ENCODE measurements at places on chromosomes 4 and X.

DNA sequence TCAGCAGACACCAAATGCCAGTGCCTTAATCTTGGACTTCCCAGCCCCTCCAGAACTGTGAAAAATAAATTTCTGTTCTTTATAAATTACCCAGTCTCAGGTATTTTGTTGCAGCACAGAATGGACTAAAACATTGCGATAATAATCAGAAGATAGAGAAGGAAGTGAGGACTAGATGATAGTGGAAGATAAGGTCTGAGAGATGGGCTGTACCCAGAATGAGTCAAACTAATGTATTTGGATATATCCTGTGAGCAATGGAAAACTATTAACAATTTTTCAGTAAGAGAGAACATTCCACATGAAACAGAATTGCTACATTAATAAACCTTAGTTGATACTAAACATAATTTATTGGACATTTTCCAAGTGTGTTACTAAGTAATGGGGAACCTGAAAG lies 93.3 kb downstream of the FANCB start:
- DNase-seq, result no peak

DNA sequence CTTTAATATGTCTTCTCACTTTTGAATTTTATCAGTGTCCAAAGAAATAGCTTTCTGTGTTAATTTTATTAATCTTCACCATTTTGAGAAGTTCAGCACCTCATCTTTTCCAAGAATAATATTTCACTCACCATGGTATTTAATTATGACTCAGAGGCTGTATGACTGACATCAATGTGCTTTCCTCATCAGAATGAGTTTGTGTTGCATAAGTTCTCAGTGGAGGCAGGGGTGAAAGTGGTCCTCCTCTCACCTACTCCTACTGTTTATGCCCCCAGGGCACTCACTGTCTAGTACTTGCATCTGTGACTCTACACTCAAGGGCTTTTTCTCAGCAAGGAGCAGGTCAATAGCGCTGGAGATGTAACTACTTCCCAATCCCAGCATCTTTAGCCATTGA lies 905.3 kb upstream of the INTU start:
- no peak for DNase-seq

DNA sequence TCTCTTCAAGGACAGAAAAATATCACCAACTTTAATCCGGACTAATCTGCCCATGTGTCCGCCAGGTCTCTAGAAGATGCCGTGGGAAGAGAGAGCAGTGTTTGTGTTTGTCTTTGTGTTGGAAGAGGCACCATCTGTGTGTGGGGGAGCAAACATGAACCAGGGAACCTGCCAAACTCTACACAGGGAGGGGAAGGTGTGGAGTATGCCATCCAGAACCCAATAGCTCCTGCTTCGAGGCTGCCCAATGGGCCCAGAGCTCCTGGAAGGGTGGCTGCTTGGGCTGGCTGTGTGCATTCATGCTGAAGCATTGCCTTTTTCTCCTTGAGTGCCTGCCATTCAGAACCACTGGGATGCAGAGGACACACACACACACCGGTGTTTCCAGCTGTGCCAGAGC lies 536.2 kb downstream of the MID1IP1 start:
- DNase-seq, result no peak

- no peak for DNase-seq
These were observed 204.6 kb downstream of the SCFD2 start for GRCh38 chr4:53161051-53161786.

DNA sequence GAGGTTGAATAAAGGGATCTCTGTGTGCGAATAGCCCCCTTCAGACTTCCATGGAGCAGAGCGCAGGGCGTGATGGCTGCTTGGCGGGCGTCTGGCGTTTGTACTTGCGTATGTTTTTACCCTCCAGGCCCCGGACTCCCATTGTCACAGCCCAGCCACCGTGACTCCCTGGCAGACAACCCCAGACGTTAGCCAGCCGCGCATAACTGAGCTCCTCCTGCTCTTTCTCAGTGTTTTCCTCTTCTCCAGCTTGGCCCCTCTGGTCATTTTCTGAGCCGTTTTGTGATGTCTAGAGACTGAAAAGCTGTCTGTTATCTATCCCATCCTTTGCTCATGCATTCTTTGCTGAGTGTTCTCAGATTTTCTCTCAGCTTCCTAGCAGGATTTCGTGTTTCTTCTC lies 54.3 kb downstream of the IGFBP7 start:
- DNase-seq, result no peak

- no peak for DNase-seq
These were observed 112.6 kb upstream of the MAPK10 start for GRCh38 chr4:86472377-86473019.

DNA sequence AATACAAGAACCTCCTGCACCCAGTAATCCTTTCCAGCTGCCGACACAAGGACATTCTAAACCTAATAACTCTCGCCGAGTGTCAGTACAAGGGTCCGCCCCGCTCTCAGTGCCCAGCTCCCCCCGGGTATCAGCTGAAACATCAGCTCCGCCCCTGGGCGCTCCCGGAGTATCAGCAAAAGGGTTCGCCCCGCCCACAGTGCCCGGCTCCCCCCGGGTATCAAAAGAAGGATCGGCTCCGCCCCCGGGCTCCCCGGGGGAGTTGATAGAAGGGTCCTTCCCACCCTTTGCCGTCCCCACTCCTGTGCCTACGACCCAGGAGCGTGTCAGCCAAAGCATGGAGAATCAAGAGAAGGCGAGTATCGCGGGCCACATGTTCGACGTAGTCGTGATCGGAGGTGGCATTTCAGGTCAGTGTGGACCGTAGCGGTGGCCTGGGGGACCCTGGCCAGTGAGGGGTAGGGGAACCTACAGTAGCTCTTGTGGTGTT lies at the start of gene MAOA:
MAOA (plus strand) TSS at position 295 of the 490 bp plus-strand sequence; CDS start at position 338, 43 bp downstream.
- DNase-seq, result no peak

GRCh38 chr4:24121395-24122175 lies 231.7 kb upstream of the PPARGC1A start:
- no peak for DNase-seq
